ENCODE measurements at places on chromosomes 7 and 10.

DNA sequence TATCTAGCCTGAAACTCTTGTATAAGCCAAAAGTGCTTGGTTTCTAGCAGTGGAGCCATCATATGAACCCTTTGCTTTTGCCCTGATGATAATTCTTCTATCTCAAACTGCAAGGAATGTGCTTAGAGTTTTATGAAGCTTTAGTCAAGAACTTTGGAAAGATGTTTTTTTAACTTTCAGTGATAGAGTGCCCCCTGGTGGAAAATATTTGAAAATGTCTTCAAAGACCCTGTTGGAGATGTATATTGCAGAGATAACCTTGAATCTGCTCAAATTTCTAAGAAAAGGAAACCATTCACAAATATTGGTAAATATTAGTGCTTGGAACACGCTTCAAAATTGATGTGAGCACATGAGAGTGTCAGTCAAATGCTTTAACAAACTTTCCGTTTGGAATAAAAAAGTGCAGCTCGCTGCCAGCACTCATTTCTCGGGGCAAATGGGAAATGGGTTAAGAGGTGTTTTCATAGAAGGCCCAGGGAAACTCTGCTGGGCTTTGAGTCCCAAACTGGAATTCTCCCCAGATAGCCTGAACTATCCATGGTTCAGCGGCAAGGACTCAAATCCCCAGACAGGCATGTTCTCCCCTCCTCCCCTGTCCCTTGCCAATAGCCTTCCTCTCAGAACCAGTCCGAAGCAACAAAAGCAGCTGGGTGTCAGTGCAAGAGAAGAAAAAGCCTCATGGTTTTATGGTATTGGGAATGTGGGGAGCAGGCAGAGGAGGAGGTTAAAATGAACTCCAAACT lies 129.3 kb downstream of the MYOF start:
- DNase-seq = no peak

GRCh38 chr7:22654831-22655230 lies 72.2 kb upstream of the IL6 start:
- DNase-seq = no peak

GRCh38 chr7:102295346-102296178 lies 8.9 kb downstream of the SH2B2 start:
- DNase-seq = no peak

DNA sequence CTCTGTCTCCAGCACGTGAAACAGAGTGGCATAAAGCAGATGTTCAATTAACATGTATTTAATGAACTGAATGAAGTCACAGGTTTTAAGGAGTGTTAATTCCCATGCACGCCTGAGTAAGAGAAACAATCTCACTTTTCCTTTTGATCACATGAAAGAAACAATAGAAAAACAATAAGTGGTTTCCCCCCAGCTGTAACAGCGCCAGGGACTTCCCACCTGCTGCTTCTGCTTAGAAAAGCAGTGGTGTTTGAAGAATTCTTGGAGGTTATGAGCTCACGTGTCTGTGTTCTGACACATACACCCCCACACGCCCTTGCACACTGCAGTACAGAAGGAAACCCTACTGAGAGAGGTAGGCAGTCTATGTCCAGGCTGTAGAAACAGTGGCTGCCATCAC lies 51.3 kb upstream of the FRMD4A start:
- DNase-seq = peak; percentile 34

DNA sequence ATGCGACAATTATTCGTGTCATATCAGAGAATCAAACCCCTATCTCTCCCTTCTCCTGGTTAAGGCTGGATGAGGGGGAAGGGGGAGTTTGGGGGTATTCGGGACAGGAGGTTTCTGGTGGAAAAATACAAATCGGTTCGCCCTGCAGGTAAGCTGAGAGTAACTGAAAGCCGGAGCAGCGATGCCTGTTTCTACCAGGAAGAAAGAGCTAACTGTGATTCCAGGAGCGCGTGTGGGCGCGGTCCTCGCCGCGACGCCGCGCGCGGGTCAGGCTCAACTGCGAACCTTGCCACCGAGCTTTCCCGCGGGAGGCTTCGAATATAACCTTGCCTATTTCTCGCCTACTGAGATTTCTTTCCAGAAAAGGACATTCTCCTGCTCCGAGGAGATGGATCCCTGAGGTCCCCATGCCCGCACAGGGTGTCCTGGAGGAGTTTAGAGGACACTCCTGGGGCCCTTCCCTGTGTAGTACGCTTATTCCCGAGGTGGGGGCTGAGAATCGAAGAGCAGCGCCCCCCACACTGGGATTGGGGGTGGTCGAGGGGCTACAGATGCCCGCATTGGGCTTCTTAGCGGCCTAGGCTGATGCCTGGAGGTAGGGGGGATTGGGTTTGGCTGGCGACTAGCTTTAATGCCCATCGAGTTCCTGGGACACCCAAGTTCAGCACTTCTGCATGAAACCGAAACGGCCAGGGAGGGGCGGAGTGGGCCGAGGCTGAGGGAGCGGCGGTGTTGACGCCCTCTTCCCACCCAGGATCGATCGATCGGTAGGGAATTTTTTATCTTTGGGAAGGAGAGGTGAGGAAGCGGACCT lies 13.0 kb upstream of the DLX6 start:
- no peak for DNase-seq

- no peak for DNase-seq
These were observed 8.8 kb downstream of the CCSER2 start for GRCh38 chr10:84337199-84337598.

DNA sequence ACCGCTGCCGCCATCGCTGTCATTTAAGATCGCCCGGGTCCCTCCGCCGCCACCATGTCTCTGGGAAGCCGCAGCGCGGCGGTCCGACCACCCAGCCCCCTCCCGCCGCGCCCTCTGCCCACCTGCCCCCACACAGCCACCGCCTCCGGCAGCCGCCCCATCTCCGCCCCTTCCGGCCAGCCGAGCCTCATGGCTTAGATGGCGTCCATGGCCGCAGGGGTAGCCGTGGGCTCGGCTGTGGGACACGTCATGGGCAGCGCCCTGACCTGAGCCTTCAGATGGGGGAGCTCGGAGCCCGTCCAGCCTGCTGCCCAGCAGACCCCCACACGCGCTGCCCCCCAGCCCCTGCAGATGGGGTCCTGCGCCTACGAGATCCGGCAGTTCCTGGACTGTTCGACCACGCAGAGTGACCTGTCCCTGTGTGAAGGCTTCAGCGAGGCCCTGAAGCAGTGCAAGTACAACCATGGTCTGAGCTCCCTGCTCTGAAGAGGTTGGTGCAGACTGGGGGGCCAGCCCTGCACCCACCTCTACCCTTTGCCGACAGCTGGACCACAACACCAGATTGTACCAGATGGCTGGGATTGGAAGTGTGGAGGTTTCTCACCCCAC lies 38.0 kb upstream of the TARP start:
- DNase-seq = no peak

- DNase-seq = no peak
These were observed 78.3 kb upstream of the CTBP2 start for GRCh38 chr10:125238682-125239081.

- no peak for DNase-seq
These were observed 248.3 kb downstream of the EBF3 start for GRCh38 chr10:129715805-129716204.

DNA sequence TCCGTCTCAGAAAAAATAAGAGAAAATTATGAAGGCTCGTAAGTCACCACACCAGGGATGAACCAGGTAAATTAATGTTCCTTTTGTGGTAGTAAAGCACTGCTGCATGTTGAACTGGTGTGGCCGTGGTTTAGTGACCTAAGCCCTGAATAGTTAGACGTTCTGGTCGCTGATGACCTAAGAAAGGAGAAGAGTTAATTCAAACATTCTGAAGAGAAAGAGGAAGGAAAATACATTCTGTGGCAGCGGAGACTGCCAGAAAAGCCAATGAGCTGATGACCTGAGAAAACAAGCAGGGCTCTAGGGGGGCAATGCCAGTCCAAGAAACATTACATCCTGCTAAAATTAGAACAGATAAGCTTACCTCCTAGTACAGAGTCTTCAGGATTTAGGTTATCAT lies 17.5 kb downstream of the DNAJC9 start:
- no peak for DNase-seq

Measured in activated CD4-positive, alpha-beta T cell treated with anti-CD3 and anti-CD28 coated beads for 4 hours (primary cell).